ENCODE measurements at places on chromosomes 1 and 21.

DNA sequence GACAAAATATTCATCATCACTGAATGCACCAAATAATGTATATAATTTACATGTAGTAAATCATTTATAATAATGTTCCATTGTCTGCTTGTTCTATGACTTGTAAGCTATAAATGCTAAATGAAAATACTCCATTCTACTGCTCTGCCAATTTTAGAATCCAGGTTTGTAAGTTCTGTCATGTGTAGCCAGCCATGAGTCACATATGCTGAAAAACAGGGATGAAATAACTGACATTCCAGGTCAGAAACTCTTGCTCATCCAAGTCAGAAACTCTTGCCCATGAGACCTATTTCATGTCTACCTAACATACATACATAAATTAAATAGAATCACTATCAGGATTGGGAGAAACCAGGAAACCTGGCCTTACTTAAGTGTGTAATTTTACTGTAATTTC is 95.6 kb downstream of the ASH1L start:
- no peak for DNase-seq

DNA sequence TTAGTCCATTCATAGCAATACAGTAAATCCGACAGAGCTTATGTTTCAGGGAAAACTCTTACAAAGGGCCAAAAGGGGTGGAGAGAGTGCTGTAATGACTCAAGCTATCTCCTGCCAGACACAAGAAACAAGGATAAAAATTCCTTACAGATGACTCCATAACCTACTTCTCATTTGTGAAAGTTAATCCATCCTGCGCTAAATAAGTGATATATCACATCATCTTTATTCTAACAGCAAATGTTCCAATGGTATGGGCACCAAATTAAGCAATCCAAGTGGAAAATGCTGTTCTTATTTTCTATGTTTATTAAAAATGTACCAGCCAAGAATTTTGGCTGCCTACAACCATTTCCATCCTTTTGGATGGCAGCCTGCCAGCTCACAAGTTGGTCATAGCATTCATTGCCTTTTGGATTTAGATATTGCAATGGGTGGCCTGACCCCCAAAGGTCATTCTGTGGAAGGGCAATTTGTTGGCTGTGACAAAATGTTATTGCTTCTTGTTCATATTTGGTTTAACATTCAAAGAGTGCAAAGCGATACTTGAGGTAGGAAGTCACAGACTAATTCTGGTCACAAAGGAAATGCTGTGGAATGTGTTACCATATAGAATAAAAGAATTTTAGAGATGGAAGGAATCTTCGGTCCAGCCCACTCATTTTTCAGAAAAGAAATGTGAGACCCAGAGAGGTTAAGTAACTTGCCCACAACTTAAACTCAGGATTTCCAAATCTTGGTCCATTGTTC is 2.8 kb upstream of the ENAH start:
- DNase-seq = peak; percentile 35

GRCh38 chr1:53712276-53712675 is 26.7 kb downstream of the GLIS1 start:
- DNase-seq = no peak

GRCh38 chr1:96388421-96389310 is 332.9 kb upstream of the PTBP2 start:
- no peak for DNase-seq

DNA sequence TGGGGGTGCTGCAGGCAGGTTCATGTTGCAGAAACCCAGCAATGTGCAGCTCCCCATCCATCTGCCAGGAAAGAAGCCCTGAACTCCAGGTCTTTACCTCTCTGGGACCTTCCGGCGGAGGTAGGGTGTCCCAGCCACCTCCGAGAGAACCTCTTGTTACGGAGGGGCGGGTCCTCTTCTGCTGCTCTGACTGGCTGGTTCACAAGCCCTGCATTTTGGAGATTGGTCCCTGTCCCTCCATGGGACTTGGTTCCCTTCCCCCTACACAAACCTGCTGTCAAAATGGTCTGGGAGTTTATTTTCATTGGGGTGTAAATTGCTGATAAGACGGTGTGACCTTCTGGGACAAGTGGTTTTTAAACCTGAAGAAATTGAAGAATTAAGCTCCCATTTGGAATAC is 8.0 kb upstream of the CELSR2 start:
- no peak for DNase-seq

DNA sequence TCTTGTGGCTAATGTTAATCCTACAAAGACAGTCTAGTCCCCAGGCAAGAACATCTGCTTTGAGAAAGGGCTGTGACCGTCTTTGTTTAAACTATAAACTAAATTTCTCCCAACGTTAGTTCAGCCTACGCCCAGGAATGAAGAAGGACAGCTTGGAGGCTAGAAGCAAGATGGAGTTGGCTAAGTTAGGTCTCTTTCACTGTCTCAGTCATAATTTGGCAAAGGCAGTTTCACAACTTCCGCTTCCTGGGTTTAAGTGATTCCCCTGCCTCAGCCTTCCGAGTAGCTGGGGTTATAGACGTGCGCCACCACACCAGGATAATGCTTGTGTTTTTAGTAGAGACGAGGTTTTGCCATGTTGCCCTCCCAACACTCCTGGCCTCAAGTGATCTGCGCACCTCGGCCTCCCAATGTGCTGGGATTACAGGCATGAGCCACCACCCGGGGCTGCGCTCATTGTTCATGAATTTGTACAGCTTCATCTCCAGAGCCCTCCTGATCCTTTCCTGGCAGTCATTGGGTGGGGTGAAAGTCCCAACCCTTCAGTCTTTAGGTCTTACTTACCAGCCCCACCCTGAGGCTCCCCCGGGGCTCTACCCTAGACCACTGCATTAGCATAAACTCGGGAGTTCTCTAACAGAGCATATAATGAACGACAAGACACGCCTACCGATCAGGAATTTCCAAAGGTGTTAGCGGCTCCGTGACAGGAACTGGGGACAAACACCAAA is 4.9 kb upstream of the MASP2 start:
- DNase-seq = no peak

GRCh38 chr1:201791779-201792173 is 37.2 kb upstream of the IPO9 start:
- no peak for DNase-seq
